Activated CD8-positive, alpha-beta memory T cell treated with anti-CD3 and anti-CD28 coated beads for 48 hours (primary cell): ENCODE measurements at places on chromosomes 5 and 9.

- no peak for DNase-seq
Measured at GRCh38 chr9:34205102-34205501, 26.3 kb downstream of the UBAP1 start.

DNA sequence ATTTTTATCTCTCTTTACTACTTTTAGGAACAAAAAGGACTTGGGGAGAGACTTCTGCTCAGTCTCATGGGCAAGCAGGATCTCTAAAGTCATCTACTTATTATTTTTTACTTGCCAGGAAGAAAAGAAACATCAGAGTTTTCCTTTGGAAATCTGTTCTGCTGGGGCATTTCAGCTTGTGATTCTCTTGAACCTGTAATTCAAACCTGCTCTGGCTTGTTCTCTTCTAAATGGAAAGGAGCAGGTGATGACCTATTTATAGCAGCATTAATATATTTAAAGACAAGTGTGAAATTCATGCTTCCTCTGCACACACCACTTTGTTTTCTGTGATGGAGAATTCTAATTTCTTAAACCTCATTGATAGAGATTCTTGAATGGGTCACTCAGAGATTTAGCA lies 2.0 kb downstream of the ADCY2 start:
- DNase-seq, result no peak

GRCh38 chr5:39266442-39266841 lies 47.1 kb upstream of the FYB1 start:
- no peak for DNase-seq

- no peak for DNase-seq
Measured at GRCh38 chr5:140106805-140107311, 7.1 kb upstream of the PURA start.

DNA sequence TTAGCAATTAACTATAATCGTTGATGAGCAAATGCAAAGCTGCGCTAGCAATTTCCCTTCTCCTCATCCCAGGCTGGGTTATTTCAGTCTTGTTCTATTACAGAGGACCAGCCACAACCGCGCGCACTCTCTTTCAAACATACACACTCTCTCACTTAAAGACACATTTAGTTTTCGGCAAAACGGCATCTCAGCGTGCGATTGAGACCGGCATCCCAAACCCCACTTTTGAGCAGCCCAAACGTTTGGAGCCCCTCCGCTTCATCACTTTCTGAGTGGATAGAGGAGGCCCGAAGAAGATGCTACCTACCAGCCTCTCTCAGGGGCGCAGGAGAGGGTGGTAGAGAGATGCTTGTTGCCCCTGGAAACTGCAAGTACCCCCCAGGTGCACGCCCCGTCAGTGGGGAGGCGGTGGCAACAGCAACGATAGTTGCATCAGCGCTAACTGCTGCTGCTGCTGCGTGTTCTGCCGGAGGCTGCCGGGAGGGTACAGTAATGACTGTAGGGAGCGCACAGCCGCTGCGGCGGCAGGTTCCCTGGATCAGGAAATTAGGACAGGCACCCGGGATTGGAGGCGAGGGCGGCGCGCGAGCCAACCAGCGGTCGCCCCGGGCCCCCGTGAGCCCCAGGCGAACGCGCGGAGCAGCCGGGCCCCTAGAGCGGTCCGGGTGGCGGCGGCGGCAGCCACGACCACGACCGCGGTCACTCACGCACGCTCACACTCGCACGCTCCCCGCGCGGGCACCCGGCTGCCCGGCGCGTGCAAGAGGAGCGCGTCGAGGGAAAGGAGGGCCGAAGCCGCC lies 467 bp upstream of the VLDLR start:
- DNase-seq, result peak; percentile 25

- DNase-seq, result no peak
Measured at GRCh38 chr9:121075251-121076036, 689 bp downstream of the CNTRL start.

- DNase-seq, result no peak
Measured at GRCh38 chr5:85320495-85320894, 935.8 kb upstream of the EDIL3 start.

DNA sequence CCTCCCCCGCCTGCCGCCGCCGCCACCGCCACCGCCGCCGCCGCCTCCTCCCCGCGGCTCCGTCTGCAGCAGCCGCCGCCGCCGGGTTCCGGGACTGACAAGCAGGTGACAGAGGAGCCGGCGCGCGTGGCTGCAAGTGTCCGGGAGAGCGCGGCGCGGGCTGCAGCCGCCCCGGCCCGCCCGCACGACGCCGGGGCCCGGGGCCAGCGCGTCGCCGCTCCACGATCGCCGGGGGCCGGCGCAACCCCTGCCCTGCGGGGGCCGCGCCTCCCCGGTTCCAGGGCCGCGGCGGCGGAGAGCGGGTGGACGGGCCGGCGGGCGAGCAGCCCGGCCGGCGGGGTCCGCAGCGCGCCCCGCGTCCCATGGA lies 343 bp downstream of the LMX1B start:
- no peak for DNase-seq

DNA sequence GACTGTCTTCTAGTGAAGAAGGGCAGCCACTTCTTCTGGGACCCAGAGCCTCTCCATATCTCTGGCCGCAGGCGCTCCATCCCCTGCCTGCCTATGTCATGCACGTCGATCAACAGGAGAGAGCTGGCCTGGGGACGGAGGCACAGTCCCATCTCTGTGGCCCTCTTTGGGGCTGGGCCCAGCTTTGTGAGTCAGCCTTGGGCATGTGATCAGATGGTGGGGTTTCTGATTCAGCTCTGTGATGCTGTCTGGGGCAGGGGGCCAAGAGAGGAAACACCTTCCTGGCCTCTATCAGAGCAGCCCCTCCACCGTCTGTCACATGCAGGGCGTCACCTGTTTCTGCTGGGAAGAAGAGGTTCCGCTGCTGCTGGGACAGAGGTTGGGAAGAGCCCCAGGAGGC lies 72.6 kb downstream of the MVB12B start:
- no peak for DNase-seq

- no peak for DNase-seq
Measured at GRCh38 chr9:90432951-90433350, 209.7 kb downstream of the DIRAS2 start.

GRCh38 chr5:10868956-10869355 lies 107.9 kb upstream of the DAP start:
- DNase-seq, result no peak

DNA sequence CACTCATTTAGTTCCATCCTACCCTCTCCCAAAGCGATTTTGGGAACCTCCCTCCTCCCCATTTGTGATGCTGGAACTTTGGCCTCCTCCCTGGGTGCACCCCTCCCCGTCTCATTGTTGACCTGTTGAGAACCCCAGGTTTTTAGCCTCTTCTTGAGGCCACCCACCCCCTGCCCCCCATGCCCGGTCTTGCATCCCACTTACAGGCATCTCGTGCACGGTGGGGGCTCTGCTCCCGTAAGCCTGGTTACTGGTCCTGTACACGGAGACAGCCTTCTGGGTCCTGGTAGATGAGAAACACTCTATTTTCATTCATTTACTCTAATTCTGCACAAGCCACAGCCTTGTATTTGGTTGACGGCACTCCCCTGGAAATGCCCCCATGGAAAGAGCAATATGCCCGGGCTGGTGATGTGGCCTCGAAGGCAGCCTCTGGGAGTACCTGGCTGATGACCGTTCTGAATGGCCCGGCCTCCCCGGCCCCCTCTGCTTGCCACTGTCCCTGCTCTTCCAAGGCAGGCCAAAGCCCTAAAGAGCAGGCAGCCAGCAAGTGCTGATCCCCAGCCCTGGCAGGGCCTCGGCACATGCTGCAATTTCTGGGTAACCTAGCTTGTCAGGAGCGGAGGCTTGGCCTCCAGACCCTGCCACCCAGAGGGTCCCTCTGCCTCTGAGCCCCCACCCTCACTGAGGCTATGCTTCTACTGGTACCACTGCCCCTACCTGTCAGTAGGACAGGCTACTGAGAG lies 1.9 kb upstream of the MRPS2 start:
- no peak for DNase-seq

DNA sequence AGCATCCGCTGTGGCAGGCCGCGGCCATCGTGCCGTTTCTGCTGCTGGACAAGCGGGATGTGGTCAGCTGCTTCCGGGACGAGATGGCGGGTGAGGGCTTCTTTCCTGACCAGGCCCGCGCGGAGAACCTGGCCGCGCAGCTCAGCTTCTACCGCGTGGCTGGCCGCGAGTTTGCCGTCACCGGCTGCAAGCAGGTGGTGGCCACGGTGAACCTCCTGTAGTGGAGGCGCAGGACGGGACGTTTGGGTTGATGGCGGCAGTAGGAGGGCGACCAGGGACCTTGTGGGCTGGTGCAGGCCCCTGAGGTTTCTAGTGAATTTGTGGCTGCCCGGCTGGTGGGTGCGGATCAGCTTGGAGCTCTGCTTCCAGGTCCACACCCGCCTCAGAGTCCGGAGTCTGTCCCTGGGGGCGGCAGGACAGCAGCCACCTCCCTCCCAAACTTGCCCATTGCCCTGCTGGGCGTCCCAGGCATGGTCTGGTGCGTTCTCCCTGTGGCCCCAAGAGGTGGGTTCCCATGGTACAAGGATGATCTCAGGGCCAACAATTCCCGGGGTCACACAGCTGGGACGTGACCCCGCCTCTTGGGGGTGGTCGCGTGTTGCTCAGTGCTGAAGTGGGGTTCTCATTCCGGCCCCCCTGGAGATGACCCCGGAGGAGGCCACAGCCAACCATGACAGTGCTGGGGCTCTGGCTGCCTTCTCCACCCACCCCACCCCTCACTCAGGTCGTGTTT lies 2.4 kb downstream of the TOR4A start:
- no peak for DNase-seq

DNA sequence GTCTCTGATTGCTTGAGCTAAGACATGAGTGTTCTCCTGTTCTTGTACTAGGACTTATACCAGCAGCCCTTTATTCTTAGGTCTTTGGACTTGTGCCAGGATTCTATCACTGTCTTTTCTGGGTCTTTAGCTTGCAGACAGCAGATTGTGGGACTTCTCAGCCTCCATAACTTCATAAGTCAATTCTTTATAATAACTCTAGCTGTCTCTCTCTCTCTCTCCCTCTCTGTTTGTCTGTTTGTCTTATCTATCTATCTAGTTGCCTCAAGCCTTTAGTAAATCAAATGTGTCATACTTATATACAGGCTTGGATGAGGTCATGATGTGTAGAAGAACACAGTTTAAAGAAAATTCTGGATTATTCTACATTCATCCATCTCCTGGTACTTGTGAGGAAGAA lies 11.5 kb upstream of the ANKRD55 start:
- no peak for DNase-seq

DNA sequence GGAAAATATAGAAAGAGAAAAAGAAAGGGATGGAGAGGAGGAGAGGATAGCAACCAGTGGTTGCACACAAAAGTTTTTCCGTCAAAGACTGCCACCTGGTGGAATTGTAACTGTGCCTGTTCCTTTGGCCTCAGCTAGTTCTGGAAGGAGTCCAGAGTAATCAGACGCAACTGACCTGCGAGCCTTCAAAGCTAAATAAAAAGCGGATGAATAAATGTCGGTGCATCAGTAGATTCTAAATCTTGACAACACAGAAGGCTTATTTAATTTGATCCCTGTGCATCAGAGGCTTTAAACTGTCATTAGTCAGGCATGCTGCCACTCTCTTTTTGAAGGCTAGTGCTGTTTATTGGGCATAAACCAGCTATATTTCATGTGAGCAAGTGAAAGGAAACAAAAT lies 132.9 kb upstream of the ACO1 start:
- DNase-seq, result no peak

GRCh38 chr9:83385317-83385716 lies 152.9 kb downstream of the FRMD3 start:
- DNase-seq, result no peak

DNA sequence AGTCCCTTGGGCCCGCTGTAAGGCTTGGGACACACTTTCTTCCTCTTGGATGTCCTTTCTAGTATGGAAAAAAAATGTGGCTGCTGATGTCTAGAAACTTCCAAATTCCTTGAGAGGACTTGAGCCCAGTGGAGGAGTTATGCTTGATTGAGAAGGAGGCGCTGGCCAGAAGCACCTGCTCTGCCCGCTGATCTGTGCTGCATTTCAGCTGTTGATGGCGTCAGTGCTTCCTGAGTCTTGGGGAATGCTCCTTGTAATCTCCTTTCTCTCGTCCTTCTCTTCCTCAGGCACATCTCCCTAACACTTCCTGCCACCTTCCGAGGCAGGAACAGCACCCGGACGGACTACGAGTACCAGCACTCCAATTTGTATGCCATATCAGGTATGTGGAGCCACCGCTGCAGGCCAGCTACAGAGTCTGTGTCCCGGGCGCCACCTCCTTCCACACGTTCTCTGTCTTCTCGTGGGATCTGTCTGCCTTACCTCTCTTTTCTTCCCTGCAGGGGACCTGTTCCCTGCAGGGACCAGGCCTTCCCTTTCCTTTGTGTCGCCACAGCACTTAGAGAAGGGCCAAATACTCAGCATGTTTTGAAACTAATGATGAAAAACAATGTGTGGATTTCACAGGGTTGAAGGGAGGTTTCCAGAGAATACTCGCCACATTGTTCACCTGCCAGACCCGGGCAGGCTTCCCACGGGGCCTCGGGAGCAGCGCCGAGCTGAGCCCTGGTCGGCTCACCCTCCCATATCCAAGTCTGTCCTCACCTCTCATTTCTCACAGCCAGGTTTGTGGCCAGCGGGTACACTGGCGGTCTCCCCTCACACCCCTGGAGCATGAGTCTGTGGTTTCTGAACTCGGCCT lies 95.2 kb downstream of the MVB12B start:
- DNase-seq, result no peak

DNA sequence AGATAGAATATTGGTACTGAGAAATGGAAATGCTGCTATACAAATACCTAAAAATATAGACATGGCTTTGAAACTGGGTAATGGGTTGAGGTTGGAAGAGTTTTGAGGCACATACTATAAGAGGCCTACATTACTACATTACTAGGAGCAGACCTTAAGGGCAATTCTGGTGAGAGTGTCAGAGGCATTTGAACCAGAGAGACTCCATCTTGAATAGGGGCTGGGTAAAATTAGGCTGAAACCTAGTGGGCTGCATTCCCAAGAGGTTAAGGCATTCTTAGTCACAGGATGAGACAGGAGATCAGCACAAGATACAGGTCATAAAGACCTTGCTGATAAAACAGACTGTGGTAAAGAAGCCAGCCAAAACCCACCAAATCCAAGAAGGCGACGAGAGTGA lies 104.6 kb upstream of the ADRA1B start:
- DNase-seq, result no peak

- DNase-seq, result no peak
Measured at GRCh38 chr5:159098603-159099436, 896 bp downstream of the EBF1 start.
